ENCODE measurements at places on chromosomes 13 and 19.

DNA sequence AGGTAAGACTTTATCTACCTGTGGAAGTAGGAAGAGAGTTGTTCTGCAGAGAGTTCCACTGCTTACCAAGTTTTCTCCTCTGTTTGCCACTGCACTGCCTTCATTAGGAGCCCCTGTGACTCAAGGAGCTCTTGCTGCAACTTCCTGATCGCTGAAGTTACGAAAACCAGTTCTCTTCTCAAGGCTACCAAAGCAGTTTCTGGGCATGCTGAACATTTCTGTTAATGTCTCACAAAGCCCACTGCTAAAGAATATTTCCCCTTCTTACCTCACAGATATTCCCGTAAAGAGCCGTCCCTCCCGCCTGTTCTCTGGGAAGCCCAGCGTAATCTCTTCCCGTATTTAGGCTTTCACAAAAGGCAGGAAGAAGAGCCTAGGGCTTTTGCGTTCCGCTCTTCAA lies 82.6 kb upstream of the OXGR1 start:
- no peak for DNase-seq

DNA sequence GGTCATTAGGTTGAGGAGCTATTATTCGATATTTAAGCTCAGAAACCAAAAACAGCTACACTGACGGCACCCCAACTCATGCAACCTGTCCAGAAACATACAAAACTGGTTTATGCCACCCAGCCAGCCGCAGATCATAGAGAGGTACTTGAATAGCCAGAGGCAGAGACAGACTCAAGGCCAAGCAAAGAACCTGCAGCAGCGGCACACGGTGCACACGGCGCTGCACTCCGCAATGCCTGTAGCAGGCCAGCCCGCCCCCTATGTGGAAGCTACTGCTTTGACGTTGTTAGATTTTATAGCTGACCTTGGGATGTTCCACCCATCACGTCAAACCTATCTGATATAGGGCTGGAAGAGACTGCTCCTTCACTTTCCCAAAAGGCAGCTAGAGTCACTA lies 11.9 kb upstream of the DHRS12 start:
- no peak for DNase-seq

GRCh38 chr13:29693275-29693945 lies 97.9 kb upstream of the SLC7A1 start:
- no peak for DNase-seq

GRCh38 chr13:100156788-100157187 lies 67.9 kb downstream of the PCCA start:
- peak; percentile 66 for DNase-seq

DNA sequence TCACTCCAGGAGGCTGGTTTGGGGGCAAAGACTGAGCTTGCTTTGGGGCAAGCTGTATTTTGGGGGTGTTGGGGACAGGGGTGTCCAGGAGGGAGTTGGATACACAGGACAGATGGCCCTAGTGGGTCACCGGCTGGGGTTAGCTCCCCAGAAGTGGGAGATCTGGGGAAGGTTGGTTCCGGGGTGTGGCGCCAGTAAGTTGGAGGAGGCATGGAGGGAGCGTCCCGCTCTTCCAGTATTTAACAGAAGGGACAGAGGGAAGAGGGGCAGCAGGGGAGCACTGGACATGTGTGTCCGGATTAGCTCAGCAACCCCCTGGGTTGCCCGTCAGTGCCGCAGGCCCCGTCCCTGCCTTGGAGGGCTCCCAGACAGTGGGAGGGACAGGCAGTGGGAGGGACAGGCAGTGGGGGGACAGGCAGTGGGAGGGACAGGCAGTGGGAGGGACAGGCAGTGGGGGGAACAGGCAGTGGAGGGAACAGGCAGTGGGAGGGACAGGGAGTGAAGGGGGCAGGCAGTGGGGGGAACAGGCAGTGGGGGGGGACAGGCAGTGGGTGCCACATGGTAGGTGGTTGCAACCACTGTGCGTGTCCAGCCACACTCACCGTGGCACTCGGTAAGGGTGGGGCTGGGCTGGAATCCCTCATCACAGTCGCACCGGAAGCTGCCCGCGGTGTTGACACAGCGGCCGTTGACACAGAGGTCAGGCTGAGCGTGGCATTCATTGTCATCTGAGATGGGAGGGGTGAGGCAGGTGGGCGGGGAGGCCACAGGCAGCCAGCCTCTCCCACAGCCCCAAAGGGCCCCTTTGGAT lies 33.2 kb downstream of the CCL25 start:
- DNase-seq = no peak

GRCh38 chr19:31350033-31350692 lies 927 bp upstream of the TSHZ3 start:
- DNase-seq = no peak

DNA sequence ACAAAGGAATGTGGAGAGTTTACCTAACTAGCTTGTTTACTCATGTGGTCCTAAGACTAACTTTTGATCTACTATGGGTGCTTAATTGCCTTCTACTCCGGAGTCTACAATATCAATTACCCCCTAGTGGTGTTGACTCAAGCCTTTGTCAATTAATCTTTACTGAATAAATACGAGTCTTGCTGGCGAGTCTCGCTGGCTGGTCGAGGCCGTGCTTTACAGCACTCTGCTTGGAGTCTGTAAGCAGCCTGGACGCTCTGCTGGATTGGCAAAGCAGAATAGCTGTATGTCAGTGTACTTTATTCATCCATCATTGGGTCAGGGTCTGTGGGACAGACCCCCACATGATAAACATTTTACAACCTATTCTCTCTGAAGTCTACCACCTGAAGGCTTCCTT lies 9.9 kb upstream of the SPART start:
- no peak for DNase-seq

- peak; percentile 16 for DNase-seq
Measured at GRCh38 chr19:55088543-55089341, 13.1 kb downstream of the EPS8L1 start.

DNA sequence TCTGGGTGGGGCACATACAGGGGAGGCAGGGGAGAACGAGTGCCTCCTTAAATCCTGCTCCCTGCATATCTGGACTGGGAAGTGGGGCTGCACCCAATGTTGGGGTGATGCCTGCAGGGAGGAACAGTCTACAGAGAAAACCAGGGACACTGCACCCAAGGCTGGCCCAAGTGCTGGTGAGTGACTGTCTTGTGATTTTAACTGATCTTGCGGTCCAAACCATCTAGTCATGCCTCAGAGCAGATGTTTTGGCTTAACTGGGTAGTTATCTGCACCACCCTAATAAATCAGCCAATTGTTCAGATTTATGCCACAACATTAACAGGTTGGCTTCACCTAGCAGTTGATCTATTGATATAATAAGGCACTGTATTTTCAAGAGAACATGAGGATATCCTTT lies 219.2 kb upstream of the IRS2 start:
- DNase-seq = peak; percentile 48

DNA sequence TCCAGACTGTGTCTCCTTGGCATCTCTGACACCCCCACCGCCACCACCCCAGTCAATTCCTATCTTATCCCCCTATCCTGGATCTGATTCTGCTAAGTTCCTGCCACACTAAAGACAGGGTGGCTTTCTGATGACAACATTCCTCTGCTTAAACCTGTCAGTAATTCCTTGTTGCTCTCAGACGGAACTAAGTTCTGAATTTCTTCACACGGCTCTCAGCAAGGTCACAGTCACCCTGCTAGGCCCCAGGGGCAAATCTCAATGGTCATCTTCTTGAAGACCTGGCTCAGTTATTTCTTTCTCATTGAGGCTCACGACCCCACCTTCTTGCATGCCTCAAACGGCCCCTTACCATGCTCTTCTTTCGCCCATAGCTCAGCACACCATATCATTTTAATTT lies 7.6 kb downstream of the ALOX5AP start:
- no peak for DNase-seq

- DNase-seq = no peak
Measured at GRCh38 chr13:97979051-97979450, 25.6 kb downstream of the IPO5 start.

DNA sequence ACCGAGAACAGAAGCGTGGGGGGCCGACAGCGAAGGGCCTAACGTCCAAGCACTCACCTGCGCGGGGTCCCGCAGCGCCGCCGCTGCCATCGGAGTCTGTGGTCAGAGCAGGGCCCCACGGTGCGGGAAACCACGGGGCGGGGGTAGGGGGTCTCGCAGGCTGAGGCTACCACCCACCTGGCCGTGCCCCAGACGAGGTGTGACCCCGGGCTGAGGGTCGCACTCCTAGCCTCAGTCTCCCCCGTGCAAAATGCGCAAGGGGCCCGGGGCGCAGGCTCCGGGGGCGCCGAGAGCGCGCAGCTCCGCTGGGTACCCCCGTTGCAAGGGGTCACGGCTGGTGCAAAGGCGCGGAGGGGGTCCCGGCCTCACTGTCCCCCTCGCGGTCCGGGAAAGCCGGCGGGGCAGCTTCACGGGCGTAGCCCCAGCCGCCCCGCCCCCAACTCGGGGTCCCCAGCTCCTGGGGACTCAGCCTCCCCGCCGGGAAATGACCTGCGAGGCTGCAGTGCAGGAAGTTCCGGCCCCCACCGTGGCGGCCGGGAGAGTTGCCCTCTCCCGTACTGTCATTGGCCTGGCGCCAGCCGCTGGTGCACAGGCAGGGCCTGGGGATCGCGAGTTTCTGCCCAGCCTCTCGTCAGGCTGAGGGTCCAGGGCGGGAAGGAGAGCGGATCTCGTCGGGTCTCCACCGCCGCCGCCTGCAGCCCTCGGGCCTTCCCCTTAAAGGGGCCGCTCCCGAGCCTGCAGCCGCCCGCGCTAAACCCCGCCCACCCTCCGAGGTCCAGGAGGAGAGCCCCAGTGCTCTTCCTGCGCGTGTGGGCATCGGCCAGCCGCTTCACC lies at the start of gene ZNF792:
TSS of gene ZNF792 (minus strand) at position 657 of the 834 bp plus-strand sequence. CDS start at position 90, 567 bp downstream.
- peak; percentile 6 for DNase-seq

GRCh38 chr19:46691104-46691503 lies 25.8 kb downstream of the PRKD2 start:
- DNase-seq = no peak

- peak; percentile 3 for DNase-seq
Measured at GRCh38 chr13:97567510-97568243, 133.7 kb downstream of the RAP2A start.

DNA sequence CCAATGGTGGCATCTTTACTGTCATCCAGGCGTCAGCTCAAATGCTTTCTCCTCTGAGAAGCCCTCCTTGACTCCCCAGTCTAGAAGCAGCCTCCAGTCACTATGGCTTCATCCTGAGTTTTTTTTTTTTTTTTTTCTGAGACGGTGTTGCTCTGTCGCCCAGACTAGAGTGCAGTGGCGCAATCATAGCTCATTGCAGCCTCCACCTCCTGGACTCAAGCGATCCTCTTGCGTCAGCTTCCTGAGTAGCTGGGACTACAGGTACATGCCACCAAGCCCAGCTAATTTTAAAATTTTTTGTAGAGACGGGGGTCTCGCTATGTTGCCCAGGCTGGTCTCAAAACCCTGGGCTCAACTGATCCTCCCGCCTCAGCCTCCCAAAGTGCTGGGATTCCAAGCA lies 4.2 kb downstream of the NRTN start:
- no peak for DNase-seq

GRCh38 chr19:48149430-48149829 lies 20.7 kb downstream of the LIG1 start:
- no peak for DNase-seq

GRCh38 chr19:16425993-16426392 lies 45.8 kb downstream of the EPS15L1 start:
- DNase-seq = no peak

DNA sequence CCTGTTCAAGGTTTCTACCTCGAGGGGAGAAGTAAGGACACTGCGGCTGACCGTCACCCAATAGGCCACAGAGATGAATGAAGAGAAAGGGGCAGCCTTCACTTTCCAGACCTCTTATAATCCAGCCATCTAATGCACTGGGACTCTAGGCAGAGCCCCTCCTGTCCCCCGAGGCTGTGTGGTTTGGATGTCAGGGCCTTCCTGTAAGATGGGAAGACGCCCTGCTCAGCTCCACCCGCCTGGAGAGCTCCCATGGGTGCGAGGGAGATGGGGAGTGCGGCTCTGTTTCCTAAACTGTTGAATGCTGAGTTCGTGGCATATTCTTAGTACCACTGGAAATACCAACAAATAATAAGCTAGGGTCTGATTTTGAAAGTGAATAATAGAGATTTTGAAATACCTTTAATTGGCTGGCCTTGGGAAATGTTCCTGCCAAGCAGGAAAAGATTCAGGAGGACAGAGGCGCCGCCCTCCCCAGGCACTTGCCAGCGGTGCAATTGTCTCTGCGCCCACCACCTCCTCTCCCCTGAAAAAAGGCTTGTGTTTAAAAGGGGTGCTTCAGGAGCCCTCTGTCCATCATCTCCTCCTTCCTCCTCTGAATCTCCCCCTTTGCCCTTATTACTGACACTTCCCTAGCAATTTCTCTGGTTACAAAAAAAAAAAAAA lies 85.4 kb upstream of the GPR183 start:
- DNase-seq = no peak

DNA sequence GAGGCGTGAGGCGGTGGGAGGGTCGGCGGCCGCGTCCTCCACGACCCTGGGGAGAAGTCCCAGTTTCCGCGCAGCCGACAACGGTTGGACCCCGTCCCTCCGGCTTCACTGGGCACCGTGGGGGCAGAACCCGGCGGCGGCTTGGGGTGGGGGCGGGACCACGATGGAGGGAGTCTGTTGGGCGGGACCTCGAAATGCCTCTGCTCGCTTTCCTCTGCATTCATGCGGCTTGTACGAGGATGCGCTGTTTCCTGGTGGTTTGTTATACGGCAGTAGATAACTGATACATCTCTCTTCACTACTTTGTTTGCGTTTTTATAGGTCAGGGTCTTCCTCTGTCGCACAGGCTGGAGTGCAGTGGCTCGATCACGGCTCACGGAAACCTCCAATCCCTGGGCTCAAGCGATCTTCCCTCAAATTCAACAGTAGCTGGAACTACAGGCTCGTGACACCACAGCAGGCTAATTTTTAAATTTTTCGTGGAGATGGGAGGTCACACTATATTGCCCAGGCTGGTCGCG lies 24.6 kb upstream of the ZNF846 start:
- no peak for DNase-seq

DNA sequence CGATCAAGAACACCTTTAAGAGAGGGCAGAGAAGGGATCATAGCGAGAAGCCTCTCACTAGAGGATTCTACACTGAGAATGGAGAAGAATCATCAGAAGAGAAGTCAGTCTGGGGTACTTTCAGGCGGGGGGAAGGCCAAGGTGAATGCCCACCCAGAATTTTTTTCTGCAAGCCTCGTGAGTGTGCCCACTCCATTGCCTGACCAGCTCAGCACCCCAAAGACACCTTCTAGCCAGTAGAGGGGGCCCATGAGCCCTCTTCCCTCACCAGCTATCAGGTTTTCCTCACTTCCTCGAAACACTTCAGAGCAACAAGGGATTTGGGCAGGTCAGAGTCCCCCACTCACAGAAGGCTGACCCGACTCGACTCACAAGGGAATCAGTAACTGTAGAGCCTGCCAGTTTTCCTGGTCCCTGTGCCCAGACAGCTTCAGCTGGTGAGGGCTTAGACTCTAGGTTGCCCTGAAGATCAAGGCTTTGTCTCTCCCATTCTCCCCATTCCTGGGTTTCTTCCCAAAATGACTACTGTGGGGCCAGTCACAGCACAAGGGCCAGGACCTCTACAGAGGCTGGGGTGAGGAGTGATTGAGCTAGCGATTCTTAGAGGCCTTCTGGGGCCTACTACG lies 18.4 kb downstream of the NLRP13 start:
- DNase-seq = no peak

GRCh38 chr13:32629313-32629712 lies 43.1 kb downstream of the PDS5B start:
- DNase-seq = no peak

GRCh38 chr19:19533841-19534240 lies 4.2 kb upstream of the CILP2 start:
- no peak for DNase-seq

- DNase-seq = no peak
Measured at GRCh38 chr19:29881386-29881785, 60.7 kb upstream of the URI1 start.
